T-helper 22 cell (primary cell): ENCODE measurements at places on chromosomes 7 and 10.

DNA sequence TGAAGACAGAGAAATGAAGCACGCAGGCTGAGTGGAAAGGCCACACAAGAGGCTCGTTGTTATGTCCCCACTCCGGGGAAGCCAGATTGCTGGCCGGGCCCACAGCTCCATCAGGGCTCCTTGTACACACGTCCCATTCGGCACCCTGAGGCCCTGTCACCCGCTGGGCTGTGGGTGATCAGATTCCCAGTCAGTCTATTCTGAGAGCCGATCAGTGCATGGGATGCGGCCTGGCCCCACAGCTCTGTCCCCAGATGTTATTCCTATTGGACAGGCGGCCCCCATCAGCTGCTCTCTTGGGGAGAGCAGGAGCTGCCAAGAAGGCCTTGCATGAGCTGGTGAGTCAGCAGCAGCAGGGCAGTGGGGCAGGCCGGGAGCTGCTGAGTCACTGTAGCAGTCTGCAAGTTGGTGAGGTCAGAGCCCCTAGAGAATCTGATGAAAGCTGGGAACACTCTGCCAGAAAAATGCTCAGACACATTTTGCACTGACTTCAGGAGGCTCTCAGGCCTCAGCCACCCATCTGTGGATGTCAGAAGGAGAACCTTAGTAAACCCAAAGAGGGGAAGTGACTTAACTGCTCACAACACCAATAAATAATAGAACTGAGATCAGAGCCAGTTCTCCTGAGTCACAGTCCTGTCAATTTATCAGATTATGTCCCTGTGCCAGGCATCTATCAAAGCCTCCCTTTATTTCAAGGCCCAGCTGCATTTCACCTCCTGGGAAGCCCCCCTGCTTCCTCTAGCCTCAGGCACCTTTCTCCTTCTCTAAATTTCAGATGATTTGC is 9.4 kb upstream of the PSAP start:
- no peak for DNase-seq

DNA sequence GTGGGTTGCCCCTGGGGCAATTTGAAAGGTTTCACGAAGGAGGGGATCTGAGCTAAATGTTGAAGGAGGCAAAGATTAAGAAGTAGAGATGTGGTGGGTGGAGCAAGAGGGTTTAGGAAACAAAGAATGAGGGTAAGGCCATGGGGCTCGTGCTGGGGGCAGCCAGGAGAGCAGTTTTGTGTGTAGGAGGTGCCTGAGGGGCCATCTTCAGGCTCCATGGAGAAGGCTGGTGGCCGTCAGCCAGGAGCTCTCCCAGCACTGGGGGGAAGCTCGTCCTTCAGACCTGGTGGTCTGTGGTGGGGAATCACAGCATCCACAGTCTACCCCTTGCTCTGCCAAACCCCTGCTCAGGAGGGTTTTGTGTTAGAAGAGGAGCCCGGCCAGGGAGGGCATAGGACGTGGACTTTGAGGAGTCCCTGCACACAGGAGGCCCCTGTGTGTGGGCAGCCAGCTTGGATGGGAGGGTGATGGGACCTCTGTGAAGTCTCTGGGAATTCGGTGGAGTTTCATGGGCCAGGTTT is 11.8 kb upstream of the CXCL12 start:
- DNase-seq: no peak

DNA sequence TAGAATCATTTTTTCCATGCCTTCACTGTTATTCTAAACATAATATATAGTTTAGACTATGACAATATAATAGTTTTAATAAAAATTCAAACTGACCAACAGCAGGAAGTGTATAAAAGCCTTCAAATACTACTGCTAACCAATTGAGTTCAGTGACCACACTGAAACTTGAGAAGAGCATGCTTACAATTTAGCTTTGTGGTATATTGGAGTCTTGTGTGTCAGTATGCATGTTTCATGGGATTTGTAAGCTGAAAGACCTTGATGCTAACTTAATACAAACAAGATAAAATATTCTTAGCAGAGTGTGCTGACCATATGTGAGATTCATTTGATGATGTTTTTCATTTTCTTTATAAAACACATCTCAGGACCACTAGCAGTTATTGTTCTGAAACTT is 395.5 kb downstream of the SUGCT start:
- DNase-seq: no peak

- DNase-seq: no peak
Measured at GRCh38 chr10:98316661-98317060, 48.7 kb upstream of the LOXL4 start.

GRCh38 chr7:146575903-146576302 is 459.3 kb downstream of the CNTNAP2 start:
- DNase-seq: no peak

GRCh38 chr7:7820409-7820808 is 102.0 kb upstream of the RPA3 start:
- no peak for DNase-seq

- no peak for DNase-seq
Measured at GRCh38 chr10:132104062-132104461, 38.3 kb downstream of the JAKMIP3 start.

DNA sequence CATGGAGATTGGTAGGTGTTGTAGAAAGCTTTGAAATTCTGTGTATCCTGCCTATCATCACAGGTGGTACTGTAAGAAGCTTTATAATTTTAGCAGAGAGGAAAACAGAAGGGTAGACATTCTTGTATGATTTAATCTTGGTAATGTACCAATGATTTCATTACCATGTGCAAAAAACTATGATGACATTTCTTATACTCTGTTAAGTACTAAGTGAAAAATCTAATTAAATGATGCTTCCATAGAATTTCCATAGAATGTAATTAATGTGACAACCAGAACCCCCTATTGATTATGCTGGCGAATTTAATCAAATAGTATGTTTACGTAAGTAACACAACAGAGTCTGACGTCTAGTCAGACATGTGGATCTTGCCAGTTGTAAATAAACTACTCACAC is 16.0 kb upstream of the RHOBTB1 start:
- no peak for DNase-seq

- no peak for DNase-seq
Measured at GRCh38 chr10:110522365-110522988, 24.8 kb downstream of the DUSP5 start.

- no peak for DNase-seq
Measured at GRCh38 chr10:110919971-110920881, 822 bp downstream of the SHOC2 start.

- DNase-seq: no peak
Measured at GRCh38 chr7:99920149-99920548, 819 bp upstream of the TRIM4 start.

DNA sequence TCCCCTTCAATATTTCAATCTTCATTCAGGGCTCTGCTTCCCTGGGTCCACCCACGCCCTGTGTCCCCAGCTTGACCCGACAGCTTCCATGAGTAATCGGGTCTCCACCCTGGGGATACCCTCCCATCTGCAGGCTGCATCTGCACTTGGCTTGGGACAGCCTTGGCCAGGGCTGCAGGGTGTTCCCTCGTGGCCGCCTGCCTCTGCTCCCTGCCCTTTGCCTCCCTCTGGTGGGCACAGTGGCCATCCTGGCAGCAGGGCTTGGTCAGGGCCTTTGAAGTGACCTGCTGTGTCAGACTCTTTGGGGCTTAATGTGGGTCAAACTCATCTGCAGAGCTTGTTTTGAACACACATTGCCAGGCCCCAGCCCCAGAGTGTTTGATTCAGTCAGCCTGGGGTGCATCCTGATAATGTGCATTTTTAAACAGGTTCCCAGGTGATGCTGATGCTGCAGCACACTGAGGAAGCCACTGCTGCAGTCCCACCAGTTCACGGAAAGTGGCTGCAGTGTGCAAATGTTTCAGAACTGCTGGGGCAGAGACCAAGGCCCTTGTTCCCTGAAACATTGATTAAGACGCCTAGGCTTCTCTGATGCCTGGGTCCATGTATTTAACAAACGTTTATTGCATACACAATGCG is 80.7 kb upstream of the SEC61G start:
- DNase-seq: no peak

GRCh38 chr7:23956772-23957576 is 247.0 kb downstream of the STK31 start:
- no peak for DNase-seq

DNA sequence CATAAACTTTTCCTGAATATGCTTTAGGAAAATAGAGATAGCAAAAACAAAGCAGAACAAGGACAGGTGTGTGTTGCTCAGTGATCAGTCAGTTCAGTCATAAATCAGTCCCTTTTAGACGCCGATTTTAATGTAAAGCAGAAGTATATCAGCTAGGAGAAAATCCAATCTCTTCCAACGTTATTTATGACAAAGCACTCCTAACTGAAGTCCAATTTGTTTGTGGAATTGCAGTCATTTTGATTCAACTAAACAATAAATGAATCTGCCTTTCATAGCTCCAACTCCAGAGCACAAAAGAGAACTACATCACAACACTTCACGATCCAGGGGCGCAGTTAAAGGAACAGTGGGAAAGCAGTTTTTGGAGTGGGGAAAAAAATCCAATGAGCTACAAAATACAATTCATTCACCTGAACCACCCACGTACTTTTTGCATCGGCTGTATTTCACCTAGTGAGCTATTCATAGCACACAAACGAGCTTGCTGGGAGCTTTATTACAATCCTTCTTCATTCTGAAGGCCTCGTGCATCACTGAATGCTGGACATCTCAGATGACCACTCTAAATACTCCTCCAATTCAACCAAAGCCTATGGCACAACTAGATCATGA is 151.3 kb downstream of the LRRN3 start:
- no peak for DNase-seq

DNA sequence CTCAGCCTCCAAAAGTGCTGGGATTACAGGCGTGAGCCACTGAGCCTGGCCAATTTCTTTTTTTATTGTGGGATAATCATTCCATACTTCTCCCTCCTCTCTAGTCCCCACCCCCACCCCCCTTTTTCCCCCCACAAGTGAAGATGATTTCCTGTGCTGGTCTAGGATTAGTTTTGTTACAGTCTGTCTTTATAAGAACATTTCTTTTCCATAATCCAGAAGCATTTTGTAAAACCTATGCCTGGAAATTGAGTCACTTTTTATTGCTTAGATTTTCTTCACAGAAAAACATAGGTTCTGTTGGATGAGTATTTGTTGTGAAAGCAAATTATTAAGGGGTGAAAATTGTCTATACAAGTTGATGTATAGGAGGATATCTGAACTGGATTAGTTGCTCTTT is 98.9 kb downstream of the KAT6B start:
- no peak for DNase-seq

- no peak for DNase-seq
Measured at GRCh38 chr7:41930538-41931262, 227.8 kb upstream of the INHBA start.

GRCh38 chr7:47659664-47660462 is 78.0 kb upstream of the TNS3 start:
- DNase-seq: no peak

GRCh38 chr10:47264797-47265281 is 35.2 kb upstream of the GDF10 start:
- DNase-seq: peak; percentile 25

GRCh38 chr7:118758582-118758981 is 534.1 kb downstream of the ANKRD7 start:
- no peak for DNase-seq

DNA sequence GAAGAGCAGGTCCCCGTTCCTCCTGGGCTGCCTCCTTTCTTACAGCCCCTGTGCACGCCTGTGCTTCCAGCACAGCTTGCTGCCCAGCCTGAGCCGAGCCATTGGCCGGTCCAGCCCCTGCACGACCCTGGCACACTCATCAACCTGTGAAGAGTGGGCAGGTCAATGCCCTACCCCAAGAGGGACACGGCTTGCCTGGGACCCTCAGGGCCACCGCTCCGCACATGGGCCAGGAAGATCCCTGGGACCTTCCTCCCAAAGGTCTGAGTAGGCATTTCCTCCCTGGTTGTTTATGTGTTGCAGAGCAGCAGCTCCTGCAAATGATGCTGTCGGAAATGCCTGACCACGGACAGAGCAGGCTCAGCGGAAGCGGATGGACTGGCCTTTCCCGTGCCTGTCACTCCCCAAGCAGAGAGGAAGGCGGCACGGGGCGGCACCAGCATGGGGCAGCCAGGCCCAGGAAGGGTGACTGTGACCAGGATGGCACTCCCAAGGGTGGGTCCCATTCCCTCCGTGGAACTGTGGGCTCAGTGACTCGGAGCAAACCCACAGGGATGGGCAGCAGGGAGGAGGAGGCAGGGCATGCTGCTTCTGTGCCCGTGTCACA is 252.5 kb downstream of the TNS3 start:
- no peak for DNase-seq

DNA sequence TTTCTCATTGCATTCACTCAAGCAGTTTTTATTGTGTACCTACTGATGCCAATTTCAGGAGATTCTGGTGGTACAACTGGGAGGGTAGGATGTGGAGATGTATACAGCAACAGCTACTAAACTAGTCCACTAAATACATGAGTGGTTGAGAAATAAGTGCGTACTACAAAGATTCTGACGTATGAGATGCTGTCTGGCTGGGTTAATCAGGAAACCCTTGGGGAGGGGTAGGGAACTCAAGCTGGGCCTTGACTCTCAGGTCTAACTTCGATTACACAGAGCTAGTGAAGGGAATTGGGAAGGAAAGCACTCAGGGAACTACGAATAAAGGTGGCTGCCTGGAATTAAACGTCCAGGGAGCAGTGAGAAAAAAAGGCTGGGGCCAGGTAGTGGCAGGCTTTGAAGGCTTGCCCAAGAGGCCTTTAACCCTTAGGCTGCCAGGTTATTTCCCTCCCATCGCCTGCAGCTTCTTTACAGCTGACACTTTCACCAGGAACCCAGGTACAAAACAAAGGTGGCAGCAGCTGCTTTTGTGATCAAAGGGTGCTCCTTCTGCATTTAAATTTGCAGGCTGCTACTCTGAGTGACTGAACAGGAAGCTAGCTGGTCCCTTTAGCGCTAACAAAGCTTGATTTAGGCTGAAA is 3.2 kb downstream of the MMS19 start:
- no peak for DNase-seq

GRCh38 chr7:140898786-140899536 is 25.8 kb downstream of the BRAF start:
- DNase-seq: no peak

DNA sequence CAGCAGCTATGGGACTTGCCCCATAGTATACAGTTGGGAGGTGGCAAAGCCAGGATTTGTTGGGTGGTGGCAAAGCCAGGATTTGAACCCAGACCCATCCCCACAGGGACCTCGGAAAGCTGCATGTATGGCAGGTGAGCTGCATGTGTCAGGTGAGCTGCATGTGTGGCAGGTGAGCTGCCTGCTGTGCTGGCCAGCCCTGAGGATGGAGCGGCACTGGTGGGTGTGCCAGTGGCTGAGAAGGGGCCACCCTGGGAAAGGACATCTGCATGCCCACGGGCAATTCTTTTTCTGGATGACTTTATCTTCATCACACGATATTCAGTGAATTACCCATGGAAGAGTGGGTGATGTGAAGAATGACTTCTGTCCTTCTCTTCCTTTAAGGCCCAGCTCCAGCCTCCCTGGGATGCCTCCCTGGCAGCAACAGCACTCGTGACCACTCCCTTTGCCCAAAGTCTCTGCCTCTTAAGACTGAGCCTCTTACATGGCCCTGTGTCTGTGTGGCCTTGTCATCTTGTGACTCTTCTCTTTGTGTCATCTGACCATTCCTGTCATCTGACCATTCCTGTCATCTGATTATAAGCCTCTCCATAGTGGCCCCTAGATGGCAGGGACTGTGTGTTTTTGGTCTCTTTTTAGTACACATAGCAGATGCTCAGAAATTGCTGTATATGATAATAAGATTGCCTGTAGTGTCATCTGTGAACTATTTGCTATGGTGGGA is 25.0 kb downstream of the CLEC2L start:
- DNase-seq: no peak

- no peak for DNase-seq
Measured at GRCh38 chr7:98376711-98377110, 24.2 kb downstream of the BAIAP2L1 start.

- no peak for DNase-seq
Measured at GRCh38 chr10:53918755-53919154, 882.3 kb downstream of the PCDH15 start.

GRCh38 chr10:94439275-94439861 is 37.0 kb downstream of the TBC1D12 start:
- DNase-seq: no peak
